ENCODE measurements at places on chromosomes 5 and 9. TPM values are rescaled to one million over a fixed set of nuclear protein-coding genes. Genes with fewer than 3 reads are reported as not detected.
A peak's percentile ranks its signal among the peaks of the same experiment; 100 is the strongest.

GRCh38 chr5:171857489-171857876 lies 71.9 kb downstream of the SMIM23 start:
- peak; percentile 53 for DNase-seq

DNA sequence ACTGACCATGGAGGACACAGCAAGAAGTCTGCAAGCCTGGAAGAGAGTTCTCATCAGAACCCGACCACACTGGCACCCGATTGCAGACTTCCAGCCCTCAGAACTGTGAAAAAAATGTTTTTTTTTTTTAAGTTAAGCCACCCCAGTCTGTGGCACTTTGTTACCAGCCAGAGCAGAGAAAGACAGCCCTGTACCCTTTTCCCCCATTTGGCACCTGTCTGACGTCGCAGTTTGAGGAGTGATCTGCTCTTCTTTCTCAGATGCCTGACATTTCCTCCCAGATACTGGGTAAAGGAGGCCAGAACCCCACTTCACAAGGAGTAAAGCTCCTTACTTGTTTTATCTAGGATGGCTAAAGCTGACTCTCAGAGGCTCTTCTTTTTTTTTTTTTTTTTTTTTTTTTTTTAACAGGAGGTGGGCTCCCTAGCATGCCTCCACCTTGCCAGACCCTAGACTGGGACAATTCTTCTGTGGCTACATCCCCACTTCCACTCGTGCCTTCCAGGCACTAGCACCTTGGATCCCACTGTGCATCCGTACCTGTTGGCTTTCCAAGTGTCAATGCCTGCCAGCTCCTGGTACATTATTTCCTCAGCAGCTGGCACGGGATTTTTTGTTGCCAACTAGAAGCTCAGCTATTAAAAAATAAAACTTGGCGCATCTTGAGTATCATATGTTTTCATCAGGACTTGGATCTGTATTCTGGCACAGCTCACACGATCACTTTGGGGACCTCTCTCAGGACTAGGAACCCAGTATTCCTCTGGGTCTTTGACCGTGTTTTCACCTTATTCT lies 14.4 kb downstream of the CAMK4 start:
- DNase-seq, result no peak

DNA sequence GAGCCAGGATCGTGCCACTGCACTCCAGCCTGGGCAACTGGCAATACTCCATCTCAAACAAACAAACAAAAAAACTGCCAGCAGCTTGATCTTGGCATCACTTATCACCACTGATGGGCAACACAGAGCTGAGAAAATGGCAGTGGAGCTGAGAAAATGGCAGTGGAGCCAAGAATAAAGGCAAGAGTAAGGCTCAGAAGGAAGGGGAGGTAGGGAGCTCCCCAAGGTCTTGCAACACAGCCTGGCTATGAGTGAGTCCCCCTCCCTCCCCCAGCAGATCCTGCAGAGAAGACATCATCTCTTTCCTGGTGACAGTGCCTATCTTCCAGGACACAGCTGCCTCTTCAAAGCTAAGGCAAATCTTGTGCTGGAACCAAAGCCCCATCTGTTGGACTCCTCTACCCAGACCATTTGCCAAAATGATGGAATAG lies 70.3 kb downstream of the UGCG start:
- no peak for DNase-seq

GRCh38 chr9:86924206-86924605 lies 23.1 kb downstream of the GAS1 start:
- no peak for DNase-seq

- no peak for DNase-seq
Measured at GRCh38 chr9:91186632-91187108, 175.0 kb downstream of the AUH start.

DNA sequence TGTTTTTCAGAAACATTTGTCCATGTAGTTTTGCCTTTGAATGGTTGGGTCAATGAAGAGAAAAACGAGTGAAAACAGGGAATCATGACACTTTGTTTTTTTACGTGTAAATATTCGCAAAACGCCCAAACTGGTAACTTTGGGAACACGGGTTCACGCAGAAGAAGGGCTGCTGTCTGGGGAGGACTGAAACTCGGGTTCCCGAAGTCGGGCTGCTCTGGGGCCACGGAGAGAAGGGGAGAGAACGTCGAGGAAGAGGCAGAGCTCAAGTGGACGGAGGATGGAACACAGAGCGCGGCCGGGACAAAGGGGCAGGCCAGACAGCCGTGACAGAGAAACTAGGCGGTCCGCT lies 478 bp upstream of the SETD9 start:
- no peak for DNase-seq

- DNase-seq, result no peak
Measured at GRCh38 chr5:37668524-37669047, 171.3 kb downstream of the GDNF start.

GRCh38 chr9:132418726-132419363 lies 8.8 kb downstream of the CFAP77 start:
- no peak for DNase-seq

DNA sequence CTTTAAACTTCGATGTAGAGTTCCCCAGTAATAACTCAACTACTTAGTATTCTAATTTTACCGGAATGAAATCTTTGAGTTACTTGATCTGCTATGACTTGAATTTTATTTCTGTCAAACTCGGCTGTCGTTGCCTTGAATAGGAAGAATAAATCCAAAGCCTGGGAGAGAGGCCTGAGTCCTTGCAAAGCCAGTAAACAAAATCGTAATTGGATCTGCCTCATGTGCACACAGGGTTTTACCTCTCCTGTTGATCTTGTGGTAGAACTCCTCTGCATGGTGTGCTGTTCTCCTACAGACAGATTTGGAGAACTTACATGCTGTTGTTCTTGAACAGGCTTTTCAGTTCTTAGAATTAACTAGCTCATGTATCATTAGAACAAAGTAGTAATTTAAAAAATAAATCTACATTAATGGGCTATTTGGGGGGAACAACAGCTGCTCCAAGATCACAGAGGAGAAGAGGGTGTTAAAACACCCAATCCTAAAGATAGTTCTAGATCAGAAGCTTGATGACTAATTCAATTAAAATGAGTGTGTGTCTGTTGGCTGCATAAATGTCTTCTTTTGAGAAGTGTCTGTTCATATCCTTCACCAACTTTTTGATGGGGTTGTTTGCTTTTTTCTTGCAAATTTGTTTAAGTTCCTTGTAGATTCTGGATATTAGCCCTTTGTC lies 28.9 kb downstream of the HSPB3 start:
- no peak for DNase-seq

DNA sequence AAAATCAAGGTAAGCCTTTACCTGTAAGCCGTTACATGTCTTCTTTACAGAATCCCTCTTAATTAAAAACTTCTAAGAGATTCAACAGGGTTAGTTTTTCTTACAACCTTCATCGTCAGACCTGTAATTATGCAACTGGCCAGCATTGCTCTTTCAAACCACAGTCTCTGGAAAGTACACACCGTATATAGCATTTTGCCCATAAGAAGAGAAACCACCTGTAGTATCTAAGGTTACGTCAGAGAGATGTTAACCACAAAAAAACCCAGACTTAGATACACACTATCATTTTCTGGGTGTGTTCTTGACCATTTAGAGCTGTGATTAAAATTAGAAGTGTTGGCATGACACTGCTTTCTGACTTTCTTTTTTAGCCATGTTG lies 140.0 kb downstream of the MUSK start:
- DNase-seq, result no peak

GRCh38 chr9:69115621-69116020 lies 58.5 kb upstream of the TJP2 start:
- DNase-seq, result no peak

GRCh38 chr5:7391814-7392692 lies 3.9 kb upstream of the ADCY2 start:
- DNase-seq, result no peak

- DNase-seq, result peak; percentile 29
Measured at GRCh38 chr9:127159949-127160610, 37.6 kb upstream of the ANGPTL2 start.

DNA sequence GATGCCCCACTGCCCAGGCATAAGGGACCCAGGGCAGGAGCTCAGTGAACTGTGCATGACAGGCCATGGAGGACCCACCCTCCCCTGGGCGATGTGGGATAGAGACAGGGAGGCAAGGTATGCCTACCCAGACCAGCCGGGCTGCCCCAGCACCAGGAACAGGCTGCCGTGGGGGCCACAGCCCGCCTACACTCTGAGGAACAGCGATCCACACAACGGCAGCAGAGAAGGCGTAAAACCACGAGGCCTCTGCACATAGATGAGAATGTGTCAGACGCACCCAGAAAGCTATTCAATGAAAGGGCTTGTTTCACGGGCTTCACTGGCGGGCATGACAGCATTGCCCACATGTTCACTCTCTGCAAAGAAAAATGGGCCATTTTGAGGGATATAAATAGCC lies 49.5 kb downstream of the SEMA4D start:
- no peak for DNase-seq

DNA sequence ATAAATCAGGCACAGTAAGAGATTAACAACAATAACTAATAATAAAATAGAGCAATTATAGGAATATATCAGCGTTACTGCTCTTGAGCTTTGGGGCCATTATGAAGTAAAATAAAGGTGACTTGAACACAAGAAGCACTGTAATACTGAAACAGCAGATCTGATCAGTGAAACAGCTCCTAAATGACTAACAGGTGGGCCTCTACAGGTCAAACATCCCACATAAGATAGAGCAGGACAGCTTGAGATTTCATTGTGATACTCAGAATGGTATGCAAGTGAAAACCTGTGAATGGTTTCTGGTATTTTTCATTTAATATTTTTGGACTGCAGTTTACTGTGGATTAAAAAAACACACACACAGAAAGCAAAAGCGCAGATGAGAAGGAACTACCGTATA lies 24.0 kb upstream of the MAP3K1 start:
- no peak for DNase-seq

DNA sequence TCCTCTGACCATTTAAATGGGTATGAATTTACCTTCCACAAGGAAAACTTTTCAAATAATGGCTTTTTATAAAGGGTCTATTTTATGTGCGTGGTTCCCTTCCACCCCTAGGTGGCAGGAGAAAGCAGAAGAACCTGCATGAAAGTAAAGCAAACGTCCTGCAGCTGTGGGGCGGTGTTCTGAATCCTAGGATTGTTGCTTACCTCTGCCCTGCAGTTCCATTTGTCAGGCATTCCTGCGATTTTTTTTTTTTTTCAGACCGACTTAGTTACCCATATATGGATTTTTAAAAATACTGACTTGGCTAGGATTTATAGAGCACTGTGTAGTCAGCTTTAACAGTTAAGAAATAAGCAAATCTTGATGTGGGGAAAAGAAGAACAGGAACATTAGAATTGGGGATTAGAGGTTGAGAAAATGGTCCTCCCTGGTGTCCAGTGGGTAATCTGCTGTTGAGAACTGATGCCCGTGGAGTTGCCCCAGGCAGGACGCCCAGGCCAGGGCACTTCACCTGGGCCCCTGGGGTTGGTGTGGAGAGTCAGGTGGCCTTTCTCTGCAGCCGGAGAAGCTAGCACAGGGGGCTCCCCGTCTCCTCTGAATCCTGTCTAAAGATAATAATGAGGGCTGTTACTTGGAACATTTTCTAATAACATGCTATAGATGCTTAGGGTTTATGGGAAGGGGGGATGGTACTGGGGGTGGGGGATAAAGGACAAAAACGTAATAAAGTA lies 30.4 kb upstream of the LTC4S start:
- DNase-seq, result peak; percentile 81

DNA sequence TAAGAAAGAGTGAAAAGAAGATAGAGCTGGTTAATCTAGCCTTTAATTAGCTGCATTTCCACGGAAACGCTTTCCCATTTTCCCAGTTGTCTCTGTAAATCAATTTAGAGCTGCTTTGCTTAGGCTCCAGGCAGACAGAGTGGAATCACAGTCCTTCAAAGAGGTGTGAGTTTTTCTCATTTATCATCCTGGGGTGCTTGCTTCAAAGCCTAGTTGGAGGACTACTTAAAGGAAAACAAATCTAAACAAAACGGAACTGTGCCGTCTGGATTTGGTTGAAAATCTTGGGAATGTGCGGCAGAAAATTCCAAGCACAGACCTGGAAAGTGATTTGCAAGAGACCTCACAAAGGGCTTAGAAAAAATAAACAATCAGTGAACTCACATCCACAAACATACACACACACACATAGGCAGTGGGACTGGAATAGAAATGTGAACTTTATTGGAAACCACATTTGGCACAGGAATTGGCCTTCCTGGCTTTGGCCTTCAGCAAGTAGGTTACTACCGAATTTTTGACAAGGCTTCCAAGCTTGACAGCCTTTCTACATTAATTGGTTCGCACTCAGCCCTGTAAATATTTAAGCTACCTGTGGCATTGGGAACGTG lies 235.2 kb upstream of the SLC24A2 start:
- no peak for DNase-seq

DNA sequence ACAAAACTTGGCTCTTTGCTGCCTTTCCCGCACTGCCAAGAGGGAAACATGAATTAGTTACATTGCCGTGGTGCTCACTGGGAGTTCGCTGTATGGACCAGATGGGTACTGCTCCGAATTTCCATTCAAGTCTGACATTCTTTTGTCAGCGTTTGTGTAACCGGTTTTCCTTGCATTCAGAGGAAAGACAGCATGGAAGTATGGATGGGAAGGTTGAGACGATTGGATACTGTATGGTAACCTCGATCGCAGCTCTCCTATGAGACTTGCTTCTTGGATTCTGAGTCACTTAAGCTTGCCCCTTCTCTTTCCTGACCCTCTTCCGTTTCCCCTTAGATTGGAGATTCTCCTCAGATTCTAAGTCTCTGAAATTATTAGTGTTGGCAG lies 625 bp upstream of the UBLCP1 start:
- no peak for DNase-seq

C5orf52 gene
- not detected for total RNA-seq

PTGES2 gene
- 69.5 TPM for total RNA-seq

MTX3 gene
- total RNA-seq, result 20.5 TPM

ERCC6L2 gene
- 63.5 TPM for total RNA-seq

MEIKIN gene
- total RNA-seq, result not detected

NCS1 gene
- 29.5 TPM for total RNA-seq

All from ovary (tissue), 10 donors.